ACHN (cell line): ENCODE measurements at places on chromosomes 1 and 21.

DNA sequence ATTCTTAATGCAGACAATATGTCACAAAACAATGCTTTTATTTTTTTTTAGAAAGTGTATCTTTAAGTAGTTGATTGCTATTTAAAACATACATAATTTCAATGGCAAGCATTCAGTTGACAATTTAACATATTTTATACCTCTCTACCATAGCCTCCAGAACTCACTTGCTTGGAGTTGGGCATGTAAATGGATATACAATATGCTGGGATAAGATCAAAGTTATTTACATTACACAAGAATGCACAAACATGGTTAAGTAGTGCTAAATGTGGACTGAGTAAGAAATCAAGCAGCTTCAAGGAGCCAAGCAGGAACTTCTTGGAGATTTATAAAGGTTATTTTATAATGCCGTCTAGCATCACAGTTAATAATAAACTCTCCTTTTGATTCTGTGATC, 17.0 kb downstream of the CLCA4 start:
- DNase-seq, result no peak

DNA sequence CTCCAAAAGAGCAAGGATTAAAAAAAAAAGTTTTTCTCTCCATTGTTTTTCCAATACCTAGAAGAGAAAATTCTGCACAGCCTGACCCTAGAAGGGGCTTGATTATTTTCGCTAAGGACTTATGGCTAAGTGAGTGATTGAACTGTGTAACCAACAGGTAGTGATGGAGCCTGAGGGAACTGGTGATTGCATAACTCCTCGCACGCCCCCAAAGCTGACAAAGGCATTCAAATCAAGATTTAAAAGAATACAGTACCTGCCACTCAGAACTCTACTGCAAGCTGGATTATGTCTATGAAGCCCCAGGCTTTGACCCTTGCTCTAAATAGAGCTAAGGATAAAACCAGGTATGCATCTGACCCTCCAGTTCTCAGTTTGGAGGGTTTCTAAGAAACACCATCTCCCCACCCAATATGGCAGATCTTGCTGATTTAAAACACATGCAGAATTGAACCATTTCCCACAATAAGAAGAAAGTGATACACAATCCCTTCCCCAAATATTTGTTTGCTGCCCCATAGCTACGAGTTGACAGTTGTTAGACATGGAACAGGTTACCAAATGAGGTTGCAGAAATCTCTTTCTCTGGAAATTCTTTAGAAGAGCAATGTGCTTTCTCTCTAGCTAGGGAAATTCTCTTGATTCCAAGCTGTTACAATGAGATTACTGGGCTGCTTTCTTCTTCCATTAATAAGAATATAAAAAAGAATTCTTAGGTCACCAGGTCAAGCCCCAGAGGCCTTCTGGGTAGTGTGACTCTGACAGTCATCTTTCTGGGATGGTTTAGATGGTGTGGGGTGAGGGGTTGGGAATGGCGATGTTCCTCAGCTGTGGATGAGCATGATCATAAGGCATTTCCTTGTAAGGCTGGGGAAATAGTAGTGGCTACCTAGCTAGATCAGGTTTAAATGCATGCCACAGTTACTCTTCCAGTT, 35.1 kb downstream of the FGGY start:
- DNase-seq, result no peak

- DNase-seq, result no peak
Observed at GRCh38 chr21:17539323-17539722, 26.5 kb downstream of the CXADR start.

GRCh38 chr1:234533034-234533891, 54.3 kb upstream of the TARBP1 start:
- no peak for DNase-seq

DNA sequence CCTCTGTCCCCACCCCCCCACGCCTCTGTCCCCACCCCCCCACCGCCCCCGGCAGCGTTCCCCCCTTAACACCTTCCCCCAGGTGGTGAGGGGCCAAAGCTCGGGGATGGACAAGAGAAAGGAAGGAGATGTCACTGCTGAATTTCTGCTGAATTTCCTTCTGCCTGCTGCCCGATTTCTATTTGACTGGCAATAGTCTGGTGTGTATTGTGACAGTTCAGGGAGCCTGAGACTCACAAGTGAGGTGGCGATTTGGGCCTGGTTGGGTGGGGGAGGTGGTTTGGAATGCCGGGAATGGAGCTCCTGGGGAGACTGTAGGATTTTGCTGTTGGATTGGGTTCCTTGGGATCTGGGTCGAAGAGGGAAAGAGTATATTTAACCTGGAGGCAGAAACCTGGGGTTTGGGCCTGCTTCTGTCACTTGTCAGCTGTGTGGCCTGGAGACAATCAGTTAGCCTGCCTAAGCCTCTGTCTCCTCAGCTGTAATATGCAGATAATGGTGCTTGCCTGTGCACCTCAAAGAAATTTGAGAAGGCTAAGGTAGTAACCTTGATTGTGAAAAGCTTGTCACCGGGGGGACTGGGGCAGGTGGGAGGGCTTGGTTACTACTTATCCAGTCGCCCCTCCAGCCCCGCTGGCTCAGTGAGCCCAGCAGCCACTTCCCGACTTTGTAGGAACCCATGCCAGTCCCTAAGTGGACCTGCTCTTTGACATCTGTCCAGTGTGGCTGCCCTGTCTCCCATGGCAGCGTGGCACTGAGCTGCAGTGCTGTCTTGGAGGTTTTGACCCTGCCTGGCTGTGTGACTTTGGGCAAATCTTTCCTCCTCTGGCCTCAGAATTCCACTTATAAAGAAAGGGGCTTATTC, 7.7 kb upstream of the LMNA start:
- no peak for DNase-seq

GRCh38 chr1:167369933-167370332, 148.4 kb downstream of the CD247 start:
- no peak for DNase-seq

DNA sequence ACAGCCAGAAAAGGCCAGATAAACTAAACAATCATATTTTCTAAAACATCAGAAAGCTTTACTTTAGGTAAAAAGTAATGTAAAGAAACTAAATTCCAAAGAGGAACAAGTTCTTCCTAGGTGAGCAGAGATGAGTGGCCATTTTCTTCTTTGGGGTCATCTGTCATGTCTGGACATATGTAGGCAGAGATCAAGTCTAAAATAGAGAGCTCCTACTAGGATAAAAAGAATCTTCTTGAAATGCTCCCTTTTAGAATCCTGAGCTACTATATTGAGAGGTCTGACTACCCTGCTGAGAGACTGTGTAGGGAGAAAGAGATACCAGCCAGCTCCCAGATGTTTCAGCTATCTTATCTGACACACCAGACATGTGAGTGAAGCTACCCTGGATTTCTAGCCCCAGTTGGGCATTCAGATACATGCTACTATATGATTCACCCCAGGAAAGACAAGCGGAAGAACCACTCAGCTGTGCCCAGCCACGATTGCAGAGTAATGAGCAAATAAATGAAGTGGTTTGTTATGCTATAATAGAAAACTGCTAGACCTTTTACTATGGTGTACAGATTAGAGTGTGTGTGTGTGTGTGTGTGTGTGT, 80.1 kb downstream of the TTLL7 start:
- no peak for DNase-seq
